ENCODE measurements at places on chromosomes 12 and 14.

- DNase-seq: no peak
These were observed 22.9 kb downstream of the SAMD4A start for GRCh38 chr14:54589843-54590242.

GRCh38 chr12:49776858-49777257 is 35.5 kb downstream of the TMBIM6 start:
- DNase-seq: no peak

DNA sequence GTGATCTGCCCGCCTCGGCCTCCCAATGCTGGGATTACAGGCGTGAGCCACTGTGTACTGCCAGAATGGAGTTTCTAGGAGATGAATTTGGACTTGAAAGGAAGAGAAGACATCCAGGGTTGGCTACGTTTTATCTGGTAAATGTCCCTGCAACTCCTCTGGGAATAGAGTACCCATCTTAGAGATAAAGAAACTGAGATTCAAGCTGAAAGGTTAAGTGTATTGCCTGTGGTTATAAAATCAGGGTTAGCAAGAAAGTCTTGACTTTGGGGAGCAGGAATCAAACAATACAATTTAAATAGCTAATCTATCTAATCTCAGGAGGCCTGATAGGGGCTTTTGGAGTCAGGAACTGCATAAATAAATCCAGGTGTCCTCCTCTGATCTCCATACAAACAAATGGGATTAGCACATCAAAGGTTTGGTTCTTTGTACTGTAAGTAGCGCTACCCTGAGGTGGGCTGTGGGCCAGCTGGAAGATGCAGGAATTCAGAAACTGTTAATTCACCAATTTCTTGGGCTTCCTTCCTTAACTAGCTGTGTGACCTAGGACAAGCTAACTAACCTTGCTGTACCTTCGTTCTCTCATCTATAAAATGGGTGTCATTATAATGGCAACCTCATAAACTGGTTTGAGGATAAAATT is 45.1 kb downstream of the TBX3 start:
- DNase-seq: no peak

GRCh38 chr14:53529519-53529918 is 376.4 kb upstream of the DDHD1 start:
- no peak for DNase-seq

DNA sequence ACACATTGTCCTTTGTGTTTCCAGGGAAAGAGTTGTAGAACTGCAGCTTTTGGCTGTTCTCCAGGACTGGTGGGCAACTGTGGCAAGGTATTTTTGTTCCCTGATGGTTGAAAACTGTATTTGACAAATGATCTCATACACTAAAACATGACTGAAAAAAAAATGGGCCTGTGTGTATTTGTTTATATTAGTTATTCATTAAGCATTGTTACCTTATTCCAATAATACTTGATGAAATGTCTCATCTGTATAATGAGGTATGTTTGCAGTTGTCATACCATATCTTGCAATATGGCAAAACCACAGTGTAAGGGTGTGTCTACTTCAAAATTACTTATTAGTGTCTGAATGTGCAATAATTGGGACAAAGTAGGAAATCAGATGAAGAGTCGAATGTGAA is 479.4 kb upstream of the NOVA1 start:
- DNase-seq: no peak

GRCh38 chr14:101586531-101587430 is 25.5 kb downstream of the DIO3 start:
- DNase-seq: no peak

GRCh38 chr14:49193332-49194065 is 392.7 kb downstream of the RPS29 start:
- no peak for DNase-seq

DNA sequence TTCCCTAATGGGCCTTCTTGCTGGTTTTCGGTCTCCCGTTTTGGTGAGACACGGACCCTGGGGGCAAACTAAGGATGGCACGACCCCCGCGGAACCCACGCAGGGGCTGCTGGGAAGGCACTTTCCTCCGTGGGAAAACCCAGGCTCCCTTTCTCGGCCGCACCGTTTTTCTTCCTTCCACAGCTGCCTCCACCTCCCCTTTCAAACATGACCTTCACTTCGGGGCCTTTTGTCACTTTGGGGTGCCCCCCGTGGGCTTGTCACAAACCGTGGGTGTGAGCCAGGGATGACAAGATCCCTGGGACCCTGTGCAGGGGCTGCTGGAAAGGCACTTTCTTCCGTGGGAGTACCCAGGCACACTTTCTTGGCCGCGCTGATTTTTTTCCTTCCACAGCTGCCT is 268.7 kb downstream of the ALG10 start:
- DNase-seq: no peak
